ENCODE measurements at places on chromosomes 11 and 22. TPM values are rescaled to one million over a fixed set of nuclear protein-coding genes. Genes with fewer than 3 reads are reported as not detected.

DNA sequence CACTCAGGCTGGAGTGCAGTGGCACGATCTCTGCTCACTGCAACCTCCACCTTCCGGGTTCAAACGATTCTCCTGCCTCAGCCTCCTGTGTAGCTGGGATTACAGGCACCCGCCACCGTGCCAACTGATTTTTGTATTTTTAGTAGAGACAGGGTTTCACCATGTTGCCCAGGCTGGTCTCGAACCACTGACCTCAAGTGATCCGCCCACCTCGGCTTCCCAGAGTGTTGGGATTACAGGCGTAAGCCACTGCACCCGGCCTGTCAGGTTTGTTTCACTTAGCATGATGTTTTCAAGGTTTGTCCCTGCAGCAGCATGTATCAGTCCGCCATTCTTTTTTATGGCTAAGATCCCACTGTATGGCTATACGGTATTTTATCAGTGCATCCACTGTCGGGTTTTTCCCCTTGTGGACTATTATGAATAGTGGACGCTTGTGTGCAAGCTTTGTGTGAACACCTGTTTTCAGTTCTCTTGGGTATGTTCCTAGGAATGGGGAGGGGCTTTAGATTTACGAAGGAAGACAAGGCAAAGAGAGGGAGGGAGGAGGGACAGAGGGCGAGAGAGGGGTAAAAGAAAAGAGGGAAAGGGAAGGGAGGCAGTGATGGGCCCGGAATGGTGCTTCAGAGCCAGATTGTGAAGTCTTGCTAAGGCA, 13.9 kb upstream of the CDC42EP2 start:
- DNase-seq: no peak

GAL3ST1 gene
- not detected for total RNA-seq

DNA sequence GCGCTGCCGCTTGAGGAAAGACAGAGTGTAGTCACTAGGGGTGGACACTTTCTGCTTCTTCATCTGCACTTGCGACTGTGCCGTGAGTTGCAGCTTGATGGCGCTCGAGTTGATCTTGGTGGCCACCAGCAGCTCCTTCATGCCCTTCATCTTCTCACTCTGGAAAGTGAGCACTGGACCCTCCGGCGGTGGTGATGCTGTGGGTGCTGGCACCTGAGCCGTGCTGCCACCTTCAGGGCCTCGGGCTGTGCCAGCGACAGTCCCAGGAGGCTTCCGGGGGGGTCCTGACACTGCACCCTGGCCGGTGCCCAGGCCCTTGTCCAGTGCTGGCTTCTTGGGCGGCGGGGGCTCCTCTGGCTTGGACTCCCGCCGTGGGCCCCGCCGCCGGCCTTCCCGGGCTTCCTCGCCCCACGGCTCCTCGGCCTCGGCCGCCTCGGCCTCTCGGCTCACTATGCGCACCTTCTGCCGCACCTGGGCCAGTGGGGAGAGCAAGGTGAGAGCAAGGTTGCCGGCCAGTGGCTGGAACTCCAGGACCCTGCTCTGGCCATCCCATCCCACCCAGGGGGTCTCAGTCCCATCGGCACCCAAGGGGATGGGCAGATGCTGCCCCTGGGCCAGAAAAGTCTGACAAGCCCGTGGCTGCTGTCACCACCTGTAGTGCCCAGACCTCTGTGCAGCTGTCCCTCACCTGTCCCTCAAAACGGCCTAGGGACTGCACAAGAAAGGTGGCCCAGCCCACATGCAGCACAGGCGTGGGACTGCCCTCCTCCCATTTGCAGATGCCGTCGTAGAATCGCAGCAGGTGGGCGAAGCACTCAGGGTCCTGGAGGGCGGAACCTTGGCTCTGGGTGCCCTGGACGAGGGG, 1.6 kb upstream of the MAP4K2 start:
- no peak for DNase-seq

MAP6 gene
- 0.21 TPM for total RNA-seq

GRCh38 chr11:86990031-86990430, 34.8 kb upstream of the FZD4 start:
- DNase-seq: no peak

FDXACB1 gene
- total RNA-seq: 7.4 TPM

Data from GM12878 (cell line).